M059J (cell line): ENCODE measurements at places on chromosomes 2 and 18.
A peak's percentile ranks its signal among the peaks of the same experiment; 100 is the strongest.

DNA sequence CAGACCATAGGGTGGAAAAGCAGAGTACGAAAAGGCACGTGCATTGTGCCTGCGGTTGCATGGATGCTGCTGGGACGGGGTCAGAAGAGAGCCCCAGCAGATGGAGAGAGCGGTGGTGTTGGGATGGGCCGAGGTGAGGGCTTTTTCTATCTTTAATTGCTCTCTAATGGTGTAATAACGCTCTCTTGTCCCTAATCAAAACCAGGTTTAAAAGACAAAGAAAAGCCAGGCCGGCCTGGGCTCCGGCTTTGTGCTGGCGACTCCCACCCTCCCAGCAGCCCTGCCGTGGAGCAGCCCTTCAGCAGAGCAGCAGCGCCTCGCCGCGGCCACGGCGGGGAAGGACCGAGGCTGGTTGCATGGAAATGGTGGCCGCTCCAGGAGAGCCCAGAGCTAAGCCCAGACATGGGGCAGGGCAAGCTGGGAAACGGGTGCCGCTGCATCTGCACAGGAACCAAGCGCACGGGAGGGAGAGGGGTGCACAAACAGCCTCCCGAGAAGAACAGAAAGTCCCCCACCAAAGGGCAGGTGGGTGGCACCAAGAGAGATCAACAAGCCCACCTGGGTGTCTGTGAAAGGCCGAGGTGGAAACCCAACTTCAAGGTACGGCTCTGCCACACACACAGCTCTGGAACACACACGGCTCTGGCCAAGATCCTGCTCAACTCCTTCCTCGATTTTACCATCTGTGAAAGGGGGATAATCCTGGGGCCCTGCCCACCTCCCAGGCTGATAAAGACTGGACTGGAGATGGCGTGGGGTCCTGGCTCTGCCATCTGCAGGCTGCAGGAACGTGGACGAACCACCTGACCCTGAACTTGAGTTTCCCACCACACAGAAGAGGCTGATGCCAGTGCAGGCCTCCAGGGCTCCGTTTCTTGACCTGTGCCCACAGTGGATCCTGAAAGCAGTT lies 15.0 kb downstream of the HS1BP3 start:
- DNase-seq: peak; percentile 66

GRCh38 chr2:108630567-108631405 lies 88.5 kb upstream of the RANBP2 start:
- peak; percentile 74 for DNase-seq

DNA sequence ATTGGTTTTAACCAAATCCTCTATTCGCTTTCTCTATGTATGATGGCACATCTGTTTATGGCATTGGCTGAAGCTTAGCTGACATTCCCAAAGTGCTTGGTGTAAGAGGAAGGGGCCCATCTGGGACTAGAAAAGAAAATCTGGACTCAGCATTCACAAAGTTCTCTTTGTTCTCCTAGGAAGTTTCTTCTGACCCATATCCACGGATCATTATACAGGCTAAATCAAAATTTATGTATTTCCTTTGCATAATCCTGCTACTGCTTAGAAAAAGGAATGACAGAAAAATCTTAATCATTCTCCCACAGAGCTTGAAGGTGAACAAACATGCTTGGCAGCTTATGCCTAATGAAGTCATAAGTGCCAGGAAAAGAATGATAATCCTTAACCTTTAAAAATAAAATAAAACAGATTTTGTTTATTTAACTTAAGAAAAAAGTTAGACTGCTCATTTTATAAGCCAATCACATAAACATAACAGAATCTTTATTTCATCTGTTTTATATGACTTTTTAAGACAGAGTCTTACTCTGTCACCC lies 88.4 kb downstream of the NYAP2 start:
- DNase-seq: peak; percentile 79

- DNase-seq: no peak
Measured at GRCh38 chr2:25177211-25177611, 8.8 kb upstream of the POMC start.

DNA sequence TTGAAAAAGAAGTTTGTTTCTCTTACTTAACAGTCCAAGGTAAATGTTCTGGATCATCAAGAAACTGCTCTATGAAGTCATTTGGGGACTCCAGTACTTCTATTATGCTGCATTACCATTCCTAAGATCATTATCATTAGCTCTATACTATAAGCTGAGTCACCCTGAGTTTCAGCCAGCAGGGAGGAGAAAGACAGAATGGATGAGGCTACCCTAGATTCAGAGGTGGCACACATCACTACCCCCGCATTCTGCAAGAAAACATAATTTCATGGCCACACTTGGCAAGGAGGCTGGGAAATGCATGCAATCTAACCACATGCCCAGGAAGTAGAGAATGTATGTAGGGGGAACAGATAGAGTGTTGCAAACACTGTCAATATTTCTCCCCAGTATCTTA lies 16.6 kb upstream of the LNPK start:
- no peak for DNase-seq

DNA sequence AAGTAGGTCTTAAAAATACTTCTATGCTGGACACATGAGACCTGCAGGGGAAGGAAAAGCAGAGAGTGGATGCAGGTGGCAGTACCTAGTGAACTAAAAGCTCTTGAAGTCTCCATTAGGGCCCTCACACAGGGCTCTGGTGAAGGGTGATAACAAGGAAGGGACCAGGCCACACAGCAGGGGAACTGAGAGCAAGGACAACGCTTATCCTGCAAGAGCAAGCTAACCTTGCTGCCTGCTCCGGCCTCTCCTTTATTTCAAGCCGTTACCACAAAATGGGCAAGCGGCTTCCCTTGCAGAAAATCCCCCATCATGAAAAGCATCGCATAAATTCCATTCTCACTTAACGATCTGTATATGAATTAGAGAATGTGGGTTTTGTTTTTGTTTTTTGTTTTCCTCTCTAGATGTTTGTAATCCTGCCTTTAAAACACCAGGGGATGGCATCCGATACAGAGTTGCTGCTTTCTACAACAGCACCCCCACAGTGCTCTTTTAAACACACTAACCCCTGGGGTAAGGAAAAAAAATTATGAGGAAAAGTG lies 64.5 kb downstream of the CACNB4 start:
- no peak for DNase-seq

- DNase-seq: peak; percentile 14
Measured at GRCh38 chr2:152134488-152135280, 35.8 kb upstream of the CACNB4 start.

GRCh38 chr2:46669996-46670793 lies 190.8 kb downstream of the TMEM247 start:
- DNase-seq: peak; percentile 63

DNA sequence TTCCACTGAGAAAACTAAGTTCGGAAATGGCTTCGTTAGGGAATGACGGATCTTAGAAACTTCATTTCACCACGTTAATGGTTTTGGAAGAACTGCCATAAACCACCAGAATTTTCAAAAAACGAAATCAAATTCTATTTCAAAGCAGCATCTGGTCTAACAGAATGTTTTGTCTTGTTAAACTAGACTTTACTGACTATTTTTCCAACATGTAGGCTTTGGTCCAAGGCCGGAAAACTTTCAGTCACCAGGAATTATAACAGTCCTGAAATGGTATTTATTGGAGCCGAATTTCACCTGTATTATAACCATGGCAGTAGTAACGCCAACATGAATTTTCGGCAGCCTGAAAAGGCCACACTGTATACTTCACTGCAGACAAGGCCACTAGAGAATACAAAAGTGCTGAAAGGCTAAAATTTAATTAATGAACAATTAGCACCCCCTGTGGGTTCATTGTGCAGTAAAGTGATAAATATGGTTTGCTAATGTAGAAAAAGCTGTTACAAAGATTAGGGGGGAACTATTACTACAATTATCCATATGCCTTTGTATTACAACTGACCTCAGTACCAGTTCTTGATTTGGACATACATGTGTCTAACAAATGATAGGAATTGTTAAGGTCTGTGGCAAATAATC lies 116.4 kb downstream of the ZNF521 start:
- no peak for DNase-seq

GRCh38 chr2:7539077-7539476 lies 621.9 kb downstream of the RNF144A start:
- DNase-seq: no peak

- DNase-seq: no peak
Measured at GRCh38 chr18:9854801-9855676, 30.7 kb upstream of the TXNDC2 start.

DNA sequence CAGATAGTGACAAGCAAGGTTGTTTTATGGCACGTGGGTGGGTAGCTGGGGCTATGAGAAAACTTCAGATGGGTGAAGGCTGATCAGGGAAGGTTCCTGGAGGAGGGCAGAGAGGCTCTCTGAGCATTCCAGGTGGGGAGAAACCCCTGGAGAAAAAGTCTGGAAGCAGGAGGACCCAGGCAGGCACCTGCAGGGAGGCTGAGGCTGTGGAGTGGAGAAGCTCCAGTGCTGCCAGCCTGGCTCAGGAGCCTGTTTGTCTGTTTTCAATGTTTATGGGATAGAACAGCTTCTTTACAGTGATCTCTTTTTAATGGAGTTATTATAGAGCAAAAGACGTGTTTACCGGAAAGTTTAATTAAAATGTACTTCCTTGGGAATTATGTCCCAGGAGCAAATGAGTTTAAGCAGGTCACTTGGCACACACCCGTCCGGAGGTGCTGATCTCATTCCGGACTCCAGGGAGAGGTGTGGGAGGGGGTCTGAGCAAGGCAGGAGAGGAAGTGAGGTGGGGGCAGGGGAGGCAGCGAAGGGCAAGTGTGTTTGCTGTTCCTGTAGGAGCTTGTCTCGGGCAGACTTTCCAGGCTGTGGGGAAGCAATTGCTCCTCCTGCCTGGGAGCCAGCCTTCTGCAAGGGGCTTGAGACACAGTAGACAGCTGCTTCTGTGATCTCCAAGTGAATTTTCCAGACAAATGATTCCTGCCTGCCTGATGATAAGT lies 239.5 kb downstream of the MYCN start:
- no peak for DNase-seq

GRCh38 chr2:142286618-142287017 lies 155.8 kb upstream of the LRP1B start:
- DNase-seq: peak; percentile 3

GRCh38 chr2:1864301-1864980 lies 120.1 kb upstream of the PXDN start:
- no peak for DNase-seq

DNA sequence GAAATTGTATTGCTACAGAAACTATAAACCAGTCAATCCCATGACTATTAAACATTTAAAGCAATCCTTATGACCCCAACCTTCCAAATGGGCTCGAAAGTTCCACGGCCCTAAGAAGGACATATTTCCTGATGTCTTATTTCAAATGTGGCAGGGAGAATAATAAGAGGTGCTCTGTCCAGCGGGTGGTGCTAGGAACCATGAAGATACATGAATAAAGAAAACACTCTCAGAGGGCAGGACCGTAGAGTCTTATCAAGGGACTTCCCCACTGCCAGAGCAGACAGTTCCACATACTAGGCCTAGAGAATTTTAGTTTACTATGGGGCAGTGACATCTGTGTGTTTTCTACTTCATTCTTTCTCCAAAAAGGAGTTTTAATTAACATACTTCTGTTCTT lies 187.1 kb upstream of the PIK3C3 start:
- DNase-seq: peak; percentile 52

GRCh38 chr2:114683251-114683650 lies 240.8 kb downstream of the DPP10 start:
- no peak for DNase-seq

DNA sequence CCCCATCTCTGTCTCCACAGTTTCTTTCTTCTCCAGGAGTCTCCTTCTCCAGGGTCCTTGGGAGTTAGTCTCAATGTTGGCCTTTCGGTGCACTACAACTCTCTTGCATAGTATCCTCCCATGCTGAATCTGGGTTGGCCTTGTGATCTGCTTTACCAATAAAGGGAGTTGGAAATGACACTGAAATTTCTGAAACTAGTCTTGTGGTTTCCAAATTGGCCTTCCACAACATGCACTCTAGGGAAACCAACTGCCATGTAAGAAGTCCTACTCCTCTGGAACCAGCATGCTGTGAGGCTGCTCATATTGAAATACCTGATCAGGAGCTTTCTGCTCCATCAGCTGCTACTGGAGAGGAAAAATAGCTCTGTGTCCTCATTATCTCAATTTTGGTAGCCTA lies 9.9 kb upstream of the ABHD3 start:
- DNase-seq: no peak

DNA sequence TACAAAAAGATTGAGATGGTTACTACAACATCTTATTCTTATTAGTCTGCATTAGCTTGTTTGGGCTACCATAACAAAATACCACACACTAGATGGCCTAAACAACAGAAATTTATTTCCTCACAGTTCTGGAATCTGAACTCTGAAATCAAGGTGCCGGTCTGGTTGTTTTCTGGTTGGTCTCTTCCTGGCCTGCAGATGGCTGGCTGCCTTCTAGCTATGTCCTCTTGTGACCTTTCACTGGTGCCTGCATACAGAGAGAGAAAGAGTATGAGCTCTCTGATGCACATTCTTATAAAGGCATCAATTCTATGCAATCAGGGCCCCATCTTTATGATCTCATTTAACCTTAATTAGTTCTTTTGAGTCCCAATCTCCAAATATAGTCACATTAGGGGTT lies 696.5 kb downstream of the TDRD15 start:
- peak; percentile 35 for DNase-seq

- DNase-seq: no peak
Measured at GRCh38 chr2:128309280-128310093, 9.2 kb downstream of the HS6ST1 start.

- DNase-seq: no peak
Measured at GRCh38 chr2:187422282-187422681, 25.8 kb downstream of the CALCRL start.

- no peak for DNase-seq
Measured at GRCh38 chr2:129913695-129914495, 65.6 kb upstream of the RAB6C start.

- DNase-seq: no peak
Measured at GRCh38 chr18:78140294-78140693, 839.3 kb upstream of the SALL3 start.

DNA sequence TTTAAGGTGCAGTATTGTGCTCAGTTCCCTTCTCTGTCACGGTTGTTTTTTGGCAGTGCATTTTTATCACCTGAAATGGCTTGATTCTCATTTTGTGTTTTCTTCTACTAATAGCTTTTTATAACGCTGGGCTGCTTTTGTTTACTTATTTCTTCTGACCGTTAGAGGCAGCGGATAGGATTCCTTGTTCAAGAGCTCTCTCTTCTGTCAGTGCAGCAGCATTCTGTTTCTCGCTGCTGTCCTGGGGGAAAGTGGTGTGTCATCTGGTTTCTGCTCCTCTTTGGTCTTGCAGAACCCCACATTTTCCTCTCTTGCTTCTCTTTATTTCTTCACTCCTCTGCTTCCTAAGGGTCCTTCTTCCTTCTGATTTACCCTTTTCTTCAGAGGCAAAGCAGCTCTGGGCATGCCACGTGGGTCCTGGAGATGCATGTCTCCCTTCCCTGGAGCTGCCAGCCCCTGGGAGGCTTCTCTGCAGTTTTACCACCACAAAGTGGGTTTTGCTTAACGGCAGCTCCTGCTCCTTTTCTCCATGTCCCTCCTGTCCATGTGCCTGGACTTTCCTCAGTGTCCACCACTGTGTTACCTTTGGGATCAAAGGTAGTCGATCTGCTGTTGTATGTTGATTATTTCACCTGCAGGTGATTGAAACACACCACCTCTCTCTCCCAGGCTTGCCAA lies 47.3 kb upstream of the SNTG2 start:
- DNase-seq: no peak

GRCh38 chr2:152861349-152861942 lies 143.0 kb downstream of the ARL6IP6 start:
- DNase-seq: peak; percentile 9
